ENCODE measurements at places on chromosomes 5 and 9. TPM values are rescaled to one million over a fixed set of nuclear protein-coding genes. Genes with fewer than 3 reads are reported as not detected.

- DNase-seq: no peak
These were observed 23.8 kb upstream of the COL5A1 start for GRCh38 chr9:134617836-134618162.

DNA sequence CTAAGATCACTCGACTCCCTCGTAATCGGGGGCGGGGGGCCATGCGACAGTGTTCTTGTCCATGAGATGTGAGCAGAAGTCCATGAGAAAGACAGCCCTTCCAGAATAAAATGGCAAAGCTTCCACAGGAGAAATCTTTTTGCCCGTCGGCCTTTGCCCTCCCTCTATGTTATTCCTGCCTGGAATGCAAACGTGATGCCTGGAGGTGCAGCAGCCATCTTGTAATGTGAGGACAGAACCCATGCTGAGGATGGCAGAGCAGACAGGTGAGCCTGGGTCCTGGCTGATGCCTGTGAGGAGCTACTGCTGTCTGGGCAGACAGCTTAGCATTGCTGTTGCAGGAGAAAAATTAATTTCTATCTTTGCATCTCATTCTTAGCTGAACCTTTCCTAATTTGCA, 17.2 kb downstream of the MED10 start:
- DNase-seq: peak; percentile 20

DNA sequence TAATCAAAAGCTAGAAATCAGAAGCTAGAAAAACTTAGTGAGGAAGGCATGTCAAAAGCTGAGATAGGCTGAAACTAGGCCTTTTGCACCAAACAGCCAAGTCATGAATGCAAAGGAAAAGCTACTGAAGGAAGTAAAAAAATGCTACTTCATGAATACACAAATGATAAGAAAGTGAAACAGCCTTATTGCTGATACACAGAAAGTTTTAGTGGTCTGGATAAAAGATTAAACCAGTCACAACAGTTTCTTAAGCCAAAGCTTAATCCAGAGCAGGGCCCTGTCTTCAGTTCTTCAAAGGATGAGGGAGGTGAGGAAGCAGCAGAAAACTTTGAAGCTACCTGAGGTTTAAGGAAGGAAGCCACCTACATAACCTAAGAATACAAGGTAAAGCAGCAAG, 102.5 kb upstream of the SH3GL2 start:
- DNase-seq: no peak

DNA sequence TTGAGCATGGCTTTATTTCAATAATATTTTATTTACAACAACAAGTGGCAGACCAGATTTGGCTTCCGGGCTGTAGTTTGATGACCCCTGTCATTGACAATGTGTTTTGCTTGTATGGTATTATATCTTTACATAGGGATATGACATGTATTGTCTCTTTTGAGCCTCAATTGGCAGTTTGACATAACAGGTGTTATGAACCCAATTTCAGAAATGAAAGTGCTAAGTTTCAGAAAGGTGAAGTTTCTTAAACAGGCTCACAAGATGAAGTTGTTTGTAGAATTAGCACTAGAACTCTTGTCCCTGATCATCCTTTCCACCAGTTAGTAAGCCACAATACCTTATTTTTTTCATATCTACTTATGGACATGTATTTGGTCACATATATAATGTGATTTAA, 303.0 kb upstream of the GRIA1 start:
- no peak for DNase-seq

DNA sequence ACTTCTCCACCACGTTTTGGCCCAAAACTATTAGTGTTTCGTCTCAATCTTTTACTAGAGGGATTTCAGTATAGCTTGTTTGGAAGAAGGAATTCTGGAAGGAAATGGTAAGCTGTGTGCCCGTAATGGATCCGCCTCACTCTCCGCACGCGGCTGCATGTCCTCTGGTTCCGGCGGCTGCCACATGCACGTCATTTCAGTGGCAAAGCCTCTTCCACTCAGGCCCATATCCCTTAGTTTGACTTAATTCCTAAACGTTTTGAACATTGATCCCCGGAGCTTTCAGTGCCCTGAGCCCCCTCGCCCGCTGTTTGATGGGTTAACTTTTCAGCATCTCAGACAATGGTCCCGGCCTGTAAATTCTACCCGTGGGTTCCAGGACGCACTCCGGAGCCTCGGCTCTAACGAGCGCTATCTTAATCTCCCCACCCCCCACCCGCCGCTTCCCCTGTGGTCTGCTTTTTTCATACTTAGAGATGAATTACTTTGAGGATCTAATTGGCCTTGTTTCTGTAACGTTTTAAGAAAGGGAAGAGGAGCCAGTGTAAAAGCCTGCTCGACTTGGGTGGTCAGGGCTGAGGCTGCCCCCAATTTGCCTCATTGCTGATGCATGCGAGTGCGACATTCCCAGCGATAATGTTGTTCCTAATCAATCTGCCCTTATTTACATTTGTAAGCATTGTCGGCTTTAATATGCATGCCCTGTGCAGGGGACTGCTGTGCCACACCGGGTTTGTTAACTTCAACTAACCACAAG, 4.6 kb downstream of the PTCH1 start:
- DNase-seq: no peak

DNA sequence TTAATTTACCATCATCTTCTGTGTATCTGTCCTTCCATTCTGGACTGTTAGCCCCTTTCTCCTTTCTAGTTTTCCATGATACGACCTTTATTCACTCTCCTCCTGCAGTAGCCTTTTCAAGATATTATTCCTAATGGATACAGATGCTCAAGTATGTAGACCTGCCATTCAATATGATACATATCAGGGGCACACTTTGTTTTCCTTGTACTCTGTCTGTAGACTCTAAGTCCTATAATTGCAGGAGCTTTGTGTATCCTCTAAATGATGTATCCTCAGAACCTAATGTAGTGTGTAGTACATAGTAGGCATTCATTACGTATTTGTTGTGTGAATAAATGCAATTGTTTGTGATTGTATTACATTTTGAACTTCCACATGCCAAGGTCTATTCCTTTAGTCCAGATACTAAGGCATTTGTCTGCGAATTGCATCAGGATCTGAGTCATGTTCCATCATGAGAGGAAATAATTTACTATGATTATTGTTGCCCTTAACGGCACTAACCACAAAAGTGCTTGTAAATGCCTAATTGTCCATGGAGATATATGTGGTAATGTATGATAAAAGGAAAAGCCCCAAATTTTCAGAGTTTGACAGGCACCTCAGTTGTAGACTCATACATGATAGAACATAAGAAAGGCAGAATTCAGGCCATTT, 57.1 kb upstream of the IZUMO3 start:
- no peak for DNase-seq

GRCh38 chr5:65992630-65993029, 66.3 kb downstream of the ERBIN start:
- no peak for DNase-seq

DNA sequence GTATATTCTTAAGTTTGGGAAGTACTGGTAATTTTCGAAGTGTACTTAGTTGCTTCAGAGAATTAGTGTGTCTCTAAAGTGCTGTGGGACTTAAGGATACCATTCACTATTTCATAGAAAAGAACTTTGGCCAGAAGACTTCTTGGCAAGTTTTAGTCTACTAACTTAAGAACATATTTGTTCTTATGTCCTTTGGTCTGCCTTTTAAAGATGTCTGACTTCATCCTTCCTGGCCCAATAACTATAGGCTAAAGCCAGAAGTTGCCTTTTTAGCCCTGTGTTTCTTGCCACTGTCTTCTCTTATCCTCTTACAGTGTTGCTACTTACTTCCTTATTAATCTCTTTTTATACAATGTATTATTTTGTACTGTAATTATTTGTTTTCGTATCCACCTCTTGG, 6.3 kb downstream of the RBM27 start:
- no peak for DNase-seq

GRCh38 chr9:103798620-103799019, 295.5 kb upstream of the SMC2 start:
- DNase-seq: no peak

DNA sequence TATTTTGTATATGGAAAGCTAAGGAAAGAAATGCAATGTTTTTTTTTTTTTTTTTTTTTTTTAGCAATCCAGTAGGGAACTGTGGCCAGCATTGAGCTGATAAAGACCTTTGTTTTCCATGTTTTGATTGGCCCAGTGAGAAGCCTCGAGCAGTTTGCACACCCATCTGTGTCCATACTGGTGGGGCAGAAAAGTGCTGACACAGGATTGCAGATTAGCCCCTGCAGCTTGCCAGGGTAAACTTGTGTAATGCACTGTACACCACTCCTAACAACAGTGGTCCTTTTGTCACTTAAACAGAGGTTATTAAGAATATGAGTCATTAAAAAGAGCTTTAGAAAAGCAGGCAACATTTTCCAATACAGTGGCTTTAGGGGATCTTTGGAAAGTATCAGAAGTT, 132.8 kb upstream of the CDKN2B start:
- DNase-seq: no peak

DNA sequence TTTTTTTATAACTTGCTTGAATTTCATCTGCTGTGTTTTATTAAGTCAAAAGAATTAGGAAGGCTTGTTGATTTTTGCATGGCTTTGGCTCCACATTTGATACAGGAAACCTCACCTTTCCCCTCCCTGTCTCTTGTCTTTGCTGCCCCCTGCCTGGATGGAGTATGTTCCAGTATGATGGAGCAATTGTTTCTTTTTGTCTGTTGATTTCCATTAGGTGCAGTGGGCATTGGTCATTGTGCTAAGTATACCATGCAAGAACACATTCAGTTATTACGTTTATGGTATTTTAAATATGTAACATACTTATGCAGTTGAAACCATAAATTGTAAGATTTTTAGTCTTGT, 19.6 kb downstream of the TJP2 start:
- no peak for DNase-seq

- DNase-seq: no peak
These were observed 16.7 kb upstream of the ZNF131 start for GRCh38 chr5:43104057-43104456.

- DNase-seq: no peak
These were observed 251.6 kb upstream of the HAPLN1 start for GRCh38 chr5:83972236-83972635.

DNA sequence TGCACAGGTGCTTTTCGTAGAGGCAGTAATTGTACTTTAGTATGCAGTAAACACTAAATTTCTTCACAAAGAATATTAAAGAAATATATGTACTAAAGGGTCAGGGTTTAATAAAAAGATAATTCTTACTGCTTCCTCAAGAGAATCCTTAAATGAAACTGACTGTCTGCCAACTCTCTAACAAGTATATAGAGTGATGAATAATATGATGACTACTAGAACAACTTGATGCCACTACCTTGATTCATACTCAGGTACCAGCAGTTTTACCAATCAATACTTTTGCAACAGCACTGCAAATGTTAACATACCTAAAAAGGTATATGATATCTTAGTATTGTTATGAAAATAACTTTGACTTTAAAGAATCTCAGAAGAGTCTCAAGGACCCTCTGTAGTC, 3.8 kb downstream of the YIPF5 start:
- no peak for DNase-seq

GRCh38 chr9:123406691-123407216, 50.8 kb downstream of the CRB2 start:
- DNase-seq: no peak

DNA sequence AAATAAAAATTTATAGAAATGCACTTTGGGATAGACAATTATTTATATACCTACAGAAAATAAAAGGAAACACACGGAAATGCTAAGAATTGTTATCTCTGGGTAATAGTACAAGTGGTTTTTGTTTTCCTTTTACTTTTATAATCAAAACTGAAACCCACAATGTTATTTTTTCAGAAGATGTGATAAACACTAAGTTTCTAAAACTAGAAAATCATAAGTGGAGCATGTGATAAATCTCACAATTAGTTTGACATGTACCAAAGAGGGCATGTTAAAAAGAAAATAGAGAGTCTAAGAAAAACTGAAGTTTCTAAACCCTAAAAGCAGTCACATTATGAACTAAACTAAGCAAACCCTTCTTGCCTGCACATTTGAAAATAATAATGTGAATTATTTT, 61.1 kb downstream of the OXCT1 start:
- no peak for DNase-seq

- DNase-seq: no peak
These were observed 15.6 kb downstream of the RIOK2 start for GRCh38 chr5:97167435-97167834.

- DNase-seq: no peak
These were observed 143.7 kb downstream of the PBX3 start for GRCh38 chr9:125890826-125891225.

GRCh38 chr5:149294872-149295829, 23.5 kb downstream of the AFAP1L1 start:
- DNase-seq: no peak

DNA sequence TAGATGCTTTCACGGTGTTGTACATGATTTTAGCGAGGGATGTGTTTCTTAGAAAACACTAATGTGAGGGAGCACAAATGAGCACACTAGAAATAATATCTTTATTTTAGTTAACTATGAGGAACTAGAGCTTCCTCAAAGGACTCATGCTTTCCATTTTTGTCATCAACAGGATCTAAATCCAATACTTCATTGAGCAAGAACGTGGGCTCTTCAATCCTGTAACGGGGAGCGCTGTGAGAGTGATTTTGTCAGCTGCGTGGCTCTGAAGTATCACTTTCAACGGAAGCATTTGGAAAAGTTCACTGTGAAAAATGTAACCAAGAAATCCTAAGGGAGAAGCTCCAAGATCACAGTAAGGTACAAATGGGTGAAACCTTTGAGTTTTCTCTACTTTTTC, 93.2 kb downstream of the LIX1 start:
- DNase-seq: no peak

DNA sequence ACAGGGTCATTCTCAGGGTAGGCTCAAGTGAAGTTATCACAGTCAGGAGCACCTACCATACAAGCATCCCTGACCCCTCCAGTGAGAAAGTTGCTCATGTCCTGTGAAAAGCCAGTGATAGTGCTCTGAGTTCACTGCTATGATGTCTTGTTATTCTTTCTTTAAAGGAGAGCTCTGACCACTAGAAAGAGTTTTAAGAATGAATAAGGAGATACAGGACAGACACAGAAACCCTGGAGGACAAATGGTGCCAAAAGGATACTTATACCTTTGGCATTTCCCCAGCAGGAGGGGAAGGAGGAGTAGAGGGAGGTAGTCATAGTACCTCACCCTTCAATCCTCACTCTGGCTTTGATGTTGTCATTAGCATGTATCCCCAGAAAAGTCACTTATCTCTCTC, 84.0 kb upstream of the AGXT2 start:
- no peak for DNase-seq

- no peak for DNase-seq
These were observed 858.8 kb upstream of the NUDT12 start for GRCh38 chr5:104421431-104421830.

GLDC gene
- 0.19 TPM for total RNA-seq

TMED9 gene
- 168 TPM for total RNA-seq

EQTN gene
- not detected for total RNA-seq

RPL7A gene
- total RNA-seq: 1,535 TPM

PDCD1LG2 gene
- total RNA-seq: 3.6 TPM

PRRX2 gene
- 8.5 TPM for total RNA-seq

CD14 gene
- total RNA-seq: 224 TPM

AK6 gene
- 44.9 TPM for total RNA-seq

IRX1 gene
- total RNA-seq: not detected

OGN gene
- total RNA-seq: 9.4 TPM

WNK2 gene
- 1.1 TPM for total RNA-seq

C6 gene
- 6.8 TPM for total RNA-seq

All from mesenteric fat pad (tissue), 1 donor.